ENCODE measurements at places on chromosomes 4 and X.
A peak's percentile ranks its signal among the peaks of the same experiment; 100 is the strongest.

GRCh38 chr4:1720163-1720983 is 750 bp downstream of the TMEM129 start:
- peak; percentile 50 for ATAC-seq

- no peak for ATAC-seq
These were observed 893 bp upstream of the METAP1 start for GRCh38 chr4:98994474-98995182.

- no peak for ATAC-seq
These were observed 83.6 kb downstream of the GAB1 start for GRCh38 chr4:143420227-143420626.

GRCh38 chr4:183142571-183143550 is 43.8 kb downstream of the WWC2 start:
- no peak for ATAC-seq

GRCh38 chrX:107656978-107657377 is 28.7 kb downstream of the PRPS1 start:
- no peak for ATAC-seq

DNA sequence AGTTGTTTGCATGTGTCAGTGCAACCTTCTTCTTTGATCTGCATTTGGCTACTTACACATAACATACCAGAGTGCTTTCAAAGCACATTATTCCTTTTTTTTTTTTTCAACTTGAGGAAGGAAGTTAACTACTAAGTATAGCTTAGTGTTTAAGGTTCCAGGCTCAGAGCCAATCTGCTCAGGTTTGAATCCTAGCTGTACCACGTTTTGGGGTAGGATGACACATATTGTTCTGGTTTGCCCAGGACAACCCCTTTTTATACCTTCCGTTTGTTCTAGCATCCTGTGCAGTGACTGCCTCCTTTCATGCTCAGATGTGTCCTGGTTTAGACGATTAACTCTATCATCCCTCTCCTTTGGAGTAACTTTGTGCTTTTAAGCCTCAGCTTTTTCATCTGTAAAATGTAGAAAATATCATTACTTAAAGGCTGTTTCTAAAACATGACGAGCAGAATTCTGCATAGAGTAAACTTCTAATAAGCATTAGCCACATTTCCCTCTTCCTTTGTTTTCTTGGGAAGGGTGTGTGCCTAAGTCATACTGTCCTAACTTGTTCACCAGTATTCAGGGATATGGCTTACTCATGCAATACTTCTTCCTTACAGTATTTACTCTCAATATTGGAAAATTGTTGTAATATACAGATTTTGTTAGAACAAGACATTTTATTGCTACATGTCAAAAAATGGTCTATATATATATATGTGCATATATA is 281.3 kb downstream of the C4orf33 start:
- ATAC-seq = no peak

DNA sequence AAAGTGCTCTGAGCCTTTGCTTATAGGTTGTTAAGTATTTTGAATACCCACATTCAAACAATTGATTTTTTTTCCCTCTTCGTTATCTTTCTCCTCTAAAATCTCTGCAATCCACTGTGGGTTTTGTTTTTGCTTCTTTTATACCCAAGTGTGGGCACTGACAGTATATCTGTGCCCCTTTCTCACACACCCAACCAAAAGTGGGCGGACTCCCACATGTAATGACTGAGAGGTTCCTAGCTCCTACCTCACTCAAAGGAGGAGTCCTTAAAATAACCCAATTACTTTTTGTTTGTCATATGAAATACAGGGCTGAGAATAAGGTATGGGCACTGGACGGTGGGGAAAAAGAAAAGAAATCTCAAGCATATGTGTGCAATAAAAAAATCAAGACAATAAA is 51.7 kb downstream of the PPARGC1A start:
- ATAC-seq = no peak

GRCh38 chrX:44244008-44244407 is 99.5 kb downstream of the EFHC2 start:
- ATAC-seq = no peak

GRCh38 chrX:143017272-143017671 is 8.5 kb upstream of the SPANXN4 start:
- ATAC-seq = no peak

DNA sequence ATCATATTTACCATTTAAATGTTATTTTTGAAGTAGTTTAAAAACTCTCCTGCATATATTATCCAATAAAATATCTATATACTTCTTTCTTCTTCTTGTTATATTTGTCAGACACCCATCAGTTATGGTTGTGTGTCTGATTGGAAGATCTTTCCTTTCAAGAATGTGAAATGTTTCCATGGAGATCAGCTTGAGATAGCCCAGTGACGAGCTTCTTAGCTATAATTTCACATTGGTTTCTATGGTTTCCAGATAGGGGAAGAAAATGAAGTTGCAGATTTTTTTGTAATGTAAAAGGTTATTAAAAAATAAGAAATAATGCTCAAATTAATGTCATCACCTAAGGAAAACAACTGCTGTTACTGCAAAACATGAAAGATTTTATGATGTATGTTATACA is 189.0 kb downstream of the COX7B2 start:
- ATAC-seq = no peak

DNA sequence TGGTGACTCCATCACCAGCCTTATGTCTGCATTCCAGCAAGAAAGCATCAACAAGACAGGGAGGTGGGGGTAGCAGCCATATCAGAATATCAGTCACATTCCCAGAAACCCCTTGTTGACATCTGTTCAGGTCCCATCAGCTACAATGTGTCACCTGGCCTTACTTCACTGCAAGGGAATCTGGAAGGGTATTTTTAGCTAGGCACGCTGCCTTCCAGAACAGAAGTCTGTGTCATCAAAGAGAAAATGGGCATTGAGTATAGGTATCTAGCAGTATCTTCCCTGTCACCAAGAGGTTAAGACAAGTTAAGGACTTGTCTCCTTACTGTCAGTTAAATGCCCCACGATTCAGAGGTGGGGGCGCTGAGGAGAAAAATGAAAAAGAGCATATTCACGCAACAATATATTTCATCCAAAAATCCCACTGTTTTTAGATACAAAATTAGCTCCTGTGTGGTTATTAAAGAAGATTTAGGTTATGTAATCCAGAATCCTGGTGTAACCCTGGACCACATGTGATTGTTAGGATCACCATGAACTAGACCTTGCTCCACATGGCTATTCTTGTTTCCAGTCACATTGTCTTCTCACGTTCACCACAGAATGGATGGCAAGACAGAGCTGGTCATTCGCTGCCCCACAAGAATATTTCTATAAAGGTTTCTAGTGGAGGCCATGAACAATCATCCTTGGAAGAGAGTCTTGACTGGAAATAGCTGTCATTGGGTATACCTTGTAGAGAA is 60.0 kb upstream of the PDHA1 start:
- ATAC-seq = no peak

- ATAC-seq = no peak
These were observed 34.7 kb upstream of the PGRMC2 start for GRCh38 chr4:128322311-128322710.

DNA sequence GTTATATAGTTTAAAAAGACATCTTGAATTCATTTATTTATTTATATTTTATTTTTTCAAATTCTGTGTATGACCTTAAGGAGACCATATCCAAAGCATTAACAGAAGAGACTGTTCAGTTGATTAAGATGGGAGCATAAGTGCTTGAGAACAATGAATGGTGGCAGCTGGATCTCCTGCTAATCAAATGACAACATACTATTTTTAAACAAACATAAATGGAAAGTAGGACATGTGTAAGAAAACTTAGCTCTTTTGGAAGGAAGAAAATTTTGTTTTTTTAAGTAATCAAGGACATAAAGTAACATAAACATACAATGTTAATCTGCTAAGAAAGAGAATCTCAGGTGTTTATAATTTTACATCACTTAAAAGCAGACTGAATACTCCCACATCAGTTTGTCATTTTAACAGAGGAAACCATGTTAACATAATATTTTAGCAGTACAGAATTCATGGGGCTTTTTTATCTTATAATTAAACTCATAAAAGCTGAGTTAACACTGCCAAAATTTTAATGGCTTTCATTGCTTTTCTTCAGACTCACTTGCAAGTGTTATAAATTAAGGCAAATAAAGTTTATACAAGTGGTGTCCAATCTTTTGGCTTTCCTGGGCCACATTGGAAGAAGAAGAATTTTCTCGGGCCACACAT is 95.1 kb downstream of the MAD2L1 start:
- ATAC-seq = no peak

DNA sequence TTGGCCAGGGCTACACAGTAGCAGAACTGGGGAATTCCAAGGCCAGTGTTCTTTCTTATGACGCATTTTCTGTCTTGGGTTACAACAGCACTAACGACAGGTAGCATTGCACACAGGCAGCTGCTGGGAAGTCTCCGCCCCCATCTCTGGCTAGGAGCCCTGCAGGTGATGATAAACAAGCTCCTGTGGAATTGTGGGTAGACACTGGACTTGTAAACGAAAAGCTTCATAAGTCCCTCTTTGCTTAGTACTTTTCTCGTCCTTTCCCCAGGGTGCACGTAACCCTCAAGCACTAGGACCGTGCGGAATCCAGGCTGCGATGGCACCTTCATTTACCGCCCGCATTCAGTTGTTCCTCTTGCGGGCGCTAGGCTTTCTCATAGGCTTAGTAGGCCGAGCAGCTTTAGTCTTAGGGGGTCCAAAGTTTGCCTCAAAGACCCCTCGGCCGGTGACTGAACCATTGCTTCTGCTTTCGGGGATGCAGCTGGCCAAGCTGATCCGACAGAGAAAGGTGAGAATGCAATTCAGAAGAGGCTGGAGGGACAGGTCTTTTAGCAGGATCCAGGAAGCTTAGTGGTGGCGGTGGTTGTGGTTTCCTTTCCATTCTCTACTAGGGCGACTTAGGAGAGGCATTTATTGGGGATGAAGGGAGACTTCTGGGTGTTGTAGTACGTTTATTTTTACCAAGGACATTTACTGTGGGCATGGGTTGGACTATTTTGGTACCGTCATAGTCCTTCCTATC is at the start of gene FAAH2:
TSS of gene FAAH2 (plus strand) at position 200 of the 745 bp plus-strand sequence. CDS start at position 320, 120 bp downstream.
- no peak for ATAC-seq

- ATAC-seq = no peak
These were observed 225.8 kb upstream of the NOCT start for GRCh38 chr4:138789796-138790195.

DNA sequence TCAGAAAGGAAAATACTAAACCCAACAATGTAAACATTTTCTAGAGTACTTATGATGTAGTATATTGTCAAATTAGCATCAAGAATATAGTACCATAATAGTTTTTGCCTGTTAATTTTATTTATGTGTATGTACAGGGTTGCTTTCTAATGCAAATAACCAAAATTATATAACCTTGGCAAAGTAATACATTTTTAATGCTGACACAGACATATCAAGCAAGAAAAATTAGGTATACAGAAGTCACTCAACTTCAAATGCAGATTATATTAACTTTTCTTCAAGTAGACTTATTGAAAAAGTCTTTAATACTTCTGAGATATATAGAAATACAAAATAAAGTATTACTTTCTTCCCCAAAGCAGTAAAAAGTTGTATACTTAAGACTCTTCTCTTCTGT is 44.3 kb downstream of the MAPK10 start:
- no peak for ATAC-seq

- ATAC-seq = no peak
These were observed 66.0 kb downstream of the AASDH start for GRCh38 chr4:56321251-56321650.

- ATAC-seq = no peak
These were observed 63.8 kb upstream of the INPP4B start for GRCh38 chr4:142909908-142910307.

DNA sequence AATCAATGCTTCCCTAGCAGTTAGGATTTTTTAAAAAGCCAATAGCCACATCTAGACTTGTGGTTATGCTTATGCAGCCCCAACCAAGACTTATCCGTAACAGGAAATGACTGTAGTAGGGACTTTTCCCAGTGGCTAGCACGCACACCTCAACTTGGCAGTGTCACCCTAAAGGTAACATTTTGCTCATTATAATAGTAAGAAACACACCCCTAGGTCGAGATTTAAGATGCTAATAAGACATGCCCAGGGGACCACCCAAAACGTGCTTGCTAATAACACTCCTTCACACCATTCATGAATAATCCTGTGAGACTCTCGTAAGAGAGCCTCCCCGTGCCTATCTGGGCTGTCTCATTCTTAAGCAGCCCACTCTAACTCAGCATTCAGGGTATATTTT is 195.3 kb downstream of the CHIC1 start:
- ATAC-seq = peak; percentile 52

DNA sequence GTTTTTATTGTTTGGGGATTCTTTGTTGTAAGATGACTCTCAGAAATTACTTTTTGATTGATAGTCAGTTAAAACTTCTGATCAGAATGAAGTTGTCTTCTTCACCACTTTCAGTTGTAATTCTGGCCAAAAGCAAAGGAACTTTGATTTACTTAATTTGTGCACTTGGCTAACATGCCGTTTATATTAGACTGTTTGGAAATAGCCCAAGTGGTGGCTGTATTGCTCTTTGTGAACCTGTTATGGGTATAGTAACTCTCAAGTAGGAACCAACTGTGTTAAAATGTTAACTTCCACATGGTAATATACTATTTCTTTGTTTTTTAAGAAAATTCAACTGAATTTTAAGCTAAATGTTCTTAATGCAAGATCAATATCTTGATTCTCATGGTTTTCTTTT is 581.9 kb downstream of the GRID2 start:
- no peak for ATAC-seq
